ENCODE measurements at places on chromosomes 1 and 21.
A peak's percentile ranks its signal among the peaks of the same experiment; 100 is the strongest.

- peak; percentile 4 for DNase-seq
These were observed 36.5 kb downstream of the C1orf198 start for GRCh38 chr1:230831771-230832170.

DNA sequence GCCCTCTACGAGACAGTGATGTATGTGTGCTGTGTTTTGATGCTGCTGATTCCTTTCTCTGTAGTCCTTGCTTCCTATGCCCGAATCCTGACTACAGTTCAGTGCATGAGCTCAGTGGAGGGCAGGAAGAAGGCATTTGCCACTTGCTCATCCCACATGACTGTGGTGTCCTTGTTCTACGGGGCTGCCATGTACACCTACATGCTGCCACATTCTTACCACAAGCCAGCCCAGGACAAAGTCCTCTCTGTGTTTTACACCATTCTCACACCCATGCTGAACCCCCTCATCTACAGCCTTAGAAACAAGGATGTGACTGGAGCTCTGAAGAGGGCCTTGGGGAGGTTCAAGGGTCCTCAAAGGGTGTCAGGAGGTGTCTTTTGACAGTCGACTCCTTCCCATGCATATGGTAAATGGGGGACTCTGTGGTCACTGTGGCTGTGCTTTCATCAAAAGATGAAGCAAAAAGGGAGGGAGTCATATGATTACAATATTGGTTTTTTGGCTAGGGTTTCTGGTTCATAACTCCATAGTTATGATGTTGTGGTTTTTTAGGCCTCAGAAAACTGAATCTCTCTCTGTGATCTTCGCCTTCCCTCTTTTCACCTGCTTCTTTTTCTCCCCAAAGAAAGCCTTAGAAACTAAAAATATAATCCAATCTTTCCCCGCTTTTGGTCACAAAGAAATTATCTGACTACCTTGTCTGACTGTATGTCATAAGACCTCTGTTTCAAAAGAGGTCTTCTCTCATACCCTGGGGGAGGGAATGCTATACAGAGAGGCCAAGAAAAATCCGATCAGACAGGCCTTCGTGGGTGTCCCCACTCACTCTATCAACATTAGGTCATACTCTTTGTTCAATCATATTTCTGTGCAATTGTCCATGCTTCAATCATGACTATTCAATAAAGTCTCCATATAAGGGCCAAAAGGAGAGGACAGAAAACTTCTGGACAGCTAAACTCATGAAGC lies 4.2 kb downstream of the OR2T1 start:
- no peak for DNase-seq

- no peak for DNase-seq
These were observed 2.6 kb downstream of the IKBKE start for GRCh38 chr1:206472886-206473285.

GRCh38 chr1:92585831-92586230 lies 99.1 kb upstream of the GFI1 start:
- DNase-seq = no peak

DNA sequence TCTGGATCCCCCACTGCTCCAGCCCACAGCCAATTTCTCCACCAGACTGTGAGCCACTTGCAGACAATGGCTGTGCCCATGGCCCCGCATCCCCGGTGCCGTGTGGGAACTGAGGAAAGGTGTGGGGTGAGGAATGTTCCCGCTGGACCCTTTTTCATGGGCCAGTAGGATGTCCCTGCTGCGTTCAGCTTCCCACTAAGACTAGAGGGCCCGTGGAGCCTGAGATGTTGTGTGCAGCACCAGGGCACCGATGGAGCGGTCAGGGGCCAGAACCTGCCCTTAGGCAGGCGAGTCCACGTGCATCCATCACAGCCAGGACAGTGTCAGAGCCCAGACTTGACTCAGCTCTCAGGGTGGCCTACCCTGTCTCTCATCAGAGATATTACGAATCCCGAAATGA lies 105.7 kb upstream of the COL6A1 start:
- DNase-seq = no peak

Data from mucosa of gallbladder (tissue), 1 donor.